ENCODE measurements at places on chromosomes 3 and 15.

- no peak for DNase-seq
Observed at GRCh38 chr3:51992017-51992682, 3.5 kb downstream of the RPL29 start.

DNA sequence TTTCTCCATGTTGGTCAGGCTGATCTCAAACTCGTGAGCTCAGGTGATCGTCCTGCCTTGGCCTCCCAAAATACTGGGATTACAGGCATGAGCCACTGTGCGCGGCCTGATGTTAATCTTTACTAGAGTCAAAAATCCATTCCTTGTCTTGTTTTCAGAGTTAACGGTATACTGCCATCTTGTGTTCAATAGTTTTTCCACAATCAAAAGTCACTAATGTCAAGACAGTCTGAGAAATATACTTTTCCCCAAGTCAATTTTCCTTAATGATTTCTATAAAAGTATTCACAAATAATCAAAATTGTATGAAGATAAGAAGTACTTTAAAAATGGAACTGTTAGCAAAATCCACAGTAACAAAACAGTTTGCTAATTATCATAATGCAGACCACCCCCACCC lies 8.5 kb downstream of the CRBN start:
- no peak for DNase-seq

DNA sequence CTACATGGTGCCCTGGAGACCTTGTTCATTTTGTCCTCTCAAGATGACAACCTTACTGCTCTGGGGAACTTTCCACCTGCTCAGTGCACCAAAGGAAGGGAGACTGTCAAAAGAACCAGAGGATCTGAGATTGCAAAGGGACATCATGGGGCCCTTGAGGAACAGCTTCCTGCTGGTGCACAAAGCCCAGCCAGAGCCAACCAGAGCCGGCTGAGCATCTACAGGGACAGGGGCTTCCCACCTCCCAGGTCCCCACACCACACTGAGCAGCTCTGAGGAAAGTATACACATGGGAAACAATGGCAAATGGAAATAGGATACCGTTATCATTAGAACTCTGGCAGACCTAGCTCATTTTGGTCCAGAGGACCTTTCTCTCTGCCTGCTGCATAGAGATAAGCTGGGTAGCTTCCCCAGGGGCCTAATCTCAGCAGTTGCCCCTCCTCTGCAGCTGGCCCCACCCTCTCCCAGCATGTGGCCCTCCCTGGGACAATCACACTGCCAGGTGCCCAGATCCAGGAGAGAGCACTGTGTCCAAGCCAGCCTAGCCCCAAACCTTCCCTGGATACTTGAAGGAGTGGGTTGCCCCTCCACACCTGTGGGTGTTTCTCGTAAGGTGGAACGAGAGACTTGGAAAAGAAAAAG lies 123.4 kb upstream of the PRR20G start:
- no peak for DNase-seq

GRCh38 chr15:59741274-59741906 lies 52.3 kb upstream of the BNIP2 start:
- DNase-seq: no peak

DNA sequence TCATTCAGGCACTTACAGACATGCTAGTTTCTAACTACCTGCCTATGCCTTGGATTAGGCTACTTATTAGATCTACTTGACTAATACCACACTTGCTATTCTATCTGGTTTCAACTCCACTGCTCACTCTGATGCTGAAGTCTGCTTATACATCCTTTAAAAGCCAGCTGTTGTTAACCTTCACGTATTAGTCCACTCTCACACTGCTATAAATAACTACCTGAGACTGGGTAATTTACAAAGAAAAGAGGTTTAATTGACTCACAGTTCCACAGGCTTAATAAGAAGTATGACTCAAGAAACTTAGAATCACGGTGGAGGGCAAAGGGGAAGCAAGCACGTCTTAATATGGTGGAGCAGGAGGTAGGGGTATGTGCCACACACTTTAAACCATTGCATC lies 47.7 kb upstream of the ANKRD28 start:
- DNase-seq: no peak

DNA sequence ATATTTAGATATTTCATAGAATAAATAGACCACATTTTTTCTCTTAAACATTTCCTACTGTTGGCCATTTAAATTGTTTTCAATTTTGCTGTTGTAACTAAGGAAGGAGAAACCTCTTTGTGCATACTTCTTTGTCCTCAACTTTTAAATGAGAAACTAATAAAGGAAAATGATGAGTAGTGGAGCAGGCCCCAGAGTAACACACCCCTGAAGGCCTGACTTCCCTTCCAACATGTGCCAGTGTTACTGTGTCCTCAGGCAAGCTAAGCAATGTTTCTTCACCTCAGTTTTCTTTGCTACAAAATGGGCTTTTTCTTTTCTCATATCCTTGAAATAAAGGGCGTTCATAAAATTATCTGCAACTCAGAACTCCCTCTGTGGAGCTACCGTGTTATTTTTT lies 53.7 kb downstream of the RPL22L1 start:
- DNase-seq: no peak

GRCh38 chr15:81268881-81269601 lies 54.9 kb downstream of the STARD5 start:
- no peak for DNase-seq

GRCh38 chr3:54698054-54698453 lies 229.8 kb downstream of the LRTM1 start:
- no peak for DNase-seq

DNA sequence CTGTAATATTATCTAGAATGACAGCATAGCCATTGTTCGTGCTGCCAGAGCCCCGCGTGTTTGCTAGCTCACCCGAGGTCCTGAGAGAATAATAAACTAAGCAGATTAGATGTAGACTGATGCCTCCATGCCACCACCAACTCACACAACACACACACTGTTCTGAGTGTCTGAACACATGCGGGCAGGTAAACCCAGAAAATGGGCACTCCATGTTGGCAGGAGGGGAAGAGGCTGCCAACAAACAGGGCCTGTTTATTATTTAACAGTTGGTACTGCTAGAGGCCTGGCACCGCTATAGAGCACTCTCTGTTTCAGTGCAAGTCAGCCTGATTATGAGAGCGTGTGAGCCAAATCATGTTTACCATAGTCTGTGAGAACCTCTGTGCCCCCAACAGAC lies 299.0 kb downstream of the ZBTB20 start:
- no peak for DNase-seq

- DNase-seq: peak; percentile 88
Observed at GRCh38 chr3:47522082-47522987, 8.8 kb upstream of the ELP6 start.

DNA sequence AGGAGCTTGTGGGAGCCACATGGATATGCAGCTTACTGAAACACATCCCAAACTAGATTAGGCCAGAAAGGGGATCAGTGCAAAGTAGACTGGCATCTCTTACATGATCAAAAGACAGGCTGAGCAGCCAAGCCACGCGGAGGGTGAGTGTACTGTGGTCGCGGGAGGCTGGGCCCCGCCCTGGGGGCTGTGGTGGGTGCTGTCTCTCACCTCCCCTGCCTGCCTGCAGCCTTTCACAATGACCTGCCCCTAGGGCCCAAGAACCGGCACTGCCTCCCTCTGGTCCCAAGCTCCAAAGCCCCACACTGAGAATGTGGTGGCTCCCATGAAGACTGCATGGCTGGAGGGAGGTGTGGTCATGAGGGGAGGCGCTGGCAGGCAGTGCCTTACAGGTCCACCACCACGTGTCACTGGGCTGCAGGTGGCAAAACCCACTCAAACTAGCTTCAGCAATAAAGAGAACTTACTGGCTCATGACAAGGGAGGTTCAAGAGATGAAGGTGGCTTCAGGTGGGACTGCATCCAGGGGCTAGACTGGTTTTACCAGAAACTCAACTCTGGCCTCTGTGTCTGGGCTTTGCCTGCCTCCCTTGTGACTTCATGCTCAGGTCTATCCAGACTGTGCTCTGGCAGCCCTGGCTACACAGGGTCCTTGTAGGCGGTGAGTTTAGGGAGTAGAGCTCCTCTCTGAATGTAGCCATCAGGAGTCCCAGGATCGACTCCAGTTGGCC lies 27.4 kb upstream of the PLXND1 start:
- DNase-seq: no peak

GRCh38 chr3:81291586-81291985 lies 469.9 kb downstream of the GBE1 start:
- no peak for DNase-seq

DNA sequence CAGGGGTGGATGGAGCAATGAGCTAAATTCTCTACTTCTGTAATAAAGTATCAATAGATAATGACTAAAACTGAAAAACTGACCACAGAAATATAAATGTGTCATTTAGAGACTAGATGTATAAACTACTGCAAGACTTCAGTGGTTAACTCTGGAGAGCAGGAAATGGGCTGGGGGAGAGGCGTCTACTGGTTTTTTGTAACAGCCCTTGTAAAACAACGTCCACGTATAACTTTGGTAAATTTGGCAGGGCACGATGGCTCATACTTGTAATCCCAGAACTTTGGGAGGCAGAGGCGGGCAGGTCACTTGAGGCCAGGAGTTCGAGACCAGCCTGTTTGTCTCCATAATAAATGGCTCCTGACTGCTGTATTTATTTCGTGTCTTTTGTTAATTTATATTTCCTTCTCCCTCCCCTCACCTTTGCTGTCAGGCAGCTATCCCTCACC lies 12.5 kb downstream of the RAB27A start:
- DNase-seq: peak; percentile 65

DNA sequence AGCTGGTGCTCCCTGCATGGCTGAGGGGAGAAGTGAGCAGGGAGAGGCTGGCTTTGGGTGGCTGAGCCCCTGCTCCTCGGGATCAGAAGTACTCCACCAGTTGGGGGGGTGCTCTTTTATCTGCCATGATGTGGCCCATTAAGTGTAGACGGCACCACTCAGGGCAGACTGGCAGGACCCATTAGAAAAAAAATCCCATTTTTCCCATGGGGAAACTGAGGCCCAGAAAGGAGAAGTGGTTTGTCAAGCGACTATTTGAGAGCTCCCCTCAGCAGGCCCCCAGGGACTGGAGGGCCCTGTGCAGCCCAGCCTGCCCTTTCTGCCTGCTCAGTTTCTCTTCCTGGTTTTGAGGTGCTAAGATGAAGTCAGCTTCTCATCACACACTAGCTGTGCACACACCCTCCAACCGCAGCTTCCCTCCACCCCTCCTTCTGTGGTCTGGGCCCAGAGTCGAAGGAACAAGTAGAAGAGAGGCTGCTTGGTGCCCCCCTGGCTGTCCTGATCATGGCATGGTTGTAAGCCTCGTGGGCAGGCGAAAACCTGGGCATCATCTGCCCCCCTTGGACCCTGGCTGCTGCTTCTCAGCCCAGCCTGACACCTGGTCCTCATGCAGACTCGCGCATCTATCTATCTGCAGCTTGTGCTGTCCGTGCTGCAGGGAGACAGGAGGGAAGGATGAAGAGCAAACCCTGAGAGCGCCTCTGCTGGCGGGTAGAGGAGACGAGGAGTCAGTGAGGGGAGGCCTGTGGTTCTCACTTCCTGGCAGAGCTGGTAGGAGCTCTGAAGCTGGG lies 5.6 kb downstream of the CSK start:
- peak; percentile 82 for DNase-seq

GRCh38 chr15:41125063-41125669 lies 9.1 kb upstream of the INO80 start:
- no peak for DNase-seq

DNA sequence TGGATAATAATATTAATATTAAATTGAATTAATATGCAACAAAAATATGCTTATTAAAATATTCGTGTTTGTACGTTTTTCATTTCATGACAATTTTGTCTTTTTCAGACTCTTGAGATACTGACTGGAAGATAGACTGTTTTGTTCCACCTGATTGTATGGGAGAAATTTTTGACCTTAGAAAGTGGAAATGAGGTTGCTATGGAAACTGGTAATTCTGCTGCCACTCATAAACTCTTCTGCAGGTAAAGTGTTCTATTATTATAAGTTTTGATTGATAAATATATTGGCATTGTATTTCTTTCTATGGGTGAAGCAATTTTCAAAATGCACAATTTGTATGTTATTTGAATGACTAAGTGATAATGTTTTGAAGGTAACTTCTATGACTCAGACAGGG lies 55.0 kb downstream of the CNTN6 start:
- DNase-seq: no peak

DNA sequence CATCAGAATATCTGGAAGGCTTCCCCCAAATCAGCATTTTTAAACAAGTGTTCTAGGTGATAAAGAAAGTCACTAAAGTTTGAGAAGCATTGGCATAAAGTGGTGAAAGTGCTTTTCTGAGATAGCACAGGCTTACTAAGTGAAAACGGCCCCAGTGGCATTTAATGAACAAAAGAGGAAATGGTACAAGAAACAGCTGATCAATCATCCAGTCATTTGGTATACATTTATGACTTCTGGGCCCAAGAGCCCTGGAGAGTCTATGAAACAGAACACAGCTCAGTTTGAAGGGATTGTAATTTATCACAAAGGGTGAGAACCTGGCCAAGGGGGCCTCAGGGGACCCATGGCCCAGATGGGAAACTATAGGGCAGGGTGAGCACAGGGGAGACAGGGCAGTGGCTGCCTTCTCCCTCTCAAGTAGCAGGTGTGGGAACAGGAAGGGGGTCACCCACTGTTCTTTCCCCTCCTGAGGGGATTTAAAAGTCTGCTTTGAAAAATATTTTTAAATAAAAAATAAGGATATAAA lies 265.5 kb upstream of the ROPN1 start:
- no peak for DNase-seq

All from GM10248 (cell line).